GM20000 (cell line): ENCODE measurements at places on chromosomes 2 and 18.

- no peak for DNase-seq
These were observed 180.3 kb downstream of the MYCN start for GRCh38 chr2:16120591-16121180.

GRCh38 chr2:232133078-232133477, 171.6 kb downstream of the DIS3L2 start:
- DNase-seq, result no peak

- no peak for DNase-seq
These were observed 120.8 kb upstream of the STK17B start for GRCh38 chr2:196291873-196292800.

DNA sequence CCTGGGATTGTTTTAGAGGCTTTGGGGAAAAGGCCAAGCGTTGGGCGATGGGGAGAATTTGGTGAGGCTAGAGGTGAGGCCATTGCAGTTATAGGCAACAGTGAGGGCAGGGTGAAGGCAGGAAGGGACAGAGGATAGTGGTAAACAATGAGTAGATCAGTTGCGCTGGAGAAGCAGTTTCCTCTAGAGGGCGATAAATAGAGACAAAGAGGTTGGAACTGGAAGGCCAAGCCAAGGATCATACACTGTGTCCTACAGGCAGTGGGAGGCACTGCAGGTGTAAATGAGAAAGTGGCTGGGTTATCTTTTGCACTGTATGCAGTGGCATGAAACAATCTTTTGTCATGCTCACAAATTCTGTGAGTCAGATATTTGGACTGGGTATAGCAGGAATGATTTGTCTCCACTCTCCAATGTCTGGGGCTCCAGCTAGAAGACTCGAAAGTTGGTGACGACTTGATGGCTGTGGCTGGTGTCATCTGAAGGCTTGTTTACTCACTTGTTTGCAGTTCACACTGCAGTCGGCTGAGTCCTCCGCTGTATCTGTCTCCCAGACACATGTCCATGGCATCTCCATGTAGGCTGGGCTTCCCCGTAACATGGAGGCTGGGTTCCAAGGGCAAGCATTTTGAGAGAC, 82.1 kb downstream of the TNP1 start:
- DNase-seq, result peak; percentile 71

DNA sequence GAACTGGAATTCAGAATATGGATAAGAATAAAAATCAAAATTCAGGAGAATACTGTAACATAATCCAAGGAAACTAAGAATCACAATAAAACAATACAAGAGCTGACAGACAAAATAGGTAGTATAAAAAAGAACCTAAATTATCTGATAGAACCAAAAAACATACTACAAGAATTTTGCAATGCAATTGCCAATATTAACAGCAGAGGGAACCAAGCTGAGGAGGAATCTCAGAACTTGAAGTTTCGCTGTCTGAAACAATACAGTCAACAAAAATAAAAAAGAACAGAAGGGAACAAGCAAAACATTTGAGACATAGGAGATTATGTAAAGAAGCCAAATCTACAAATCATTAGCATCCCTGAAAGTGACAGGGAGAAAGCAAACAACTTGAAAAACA, 84.1 kb upstream of the GALNT13 start:
- DNase-seq, result no peak

- DNase-seq, result no peak
These were observed 293 bp upstream of the D2HGDH start for GRCh38 chr2:241734208-241734466.

GRCh38 chr18:59681521-59682004, 15.7 kb downstream of the CCBE1 start:
- DNase-seq, result no peak

GRCh38 chr2:8606649-8607550, 75.0 kb upstream of the ID2 start:
- DNase-seq, result no peak
